ENCODE measurements at places on chromosomes 7 and 10. TPM values are rescaled to one million over a fixed set of nuclear protein-coding genes. Genes with fewer than 3 reads are reported as not detected.
A peak's percentile ranks its signal among the peaks of the same experiment; 100 is the strongest.

GRCh38 chr10:33376976-33377657, 42.6 kb upstream of the NRP1 start:
- DNase-seq, result no peak

DNA sequence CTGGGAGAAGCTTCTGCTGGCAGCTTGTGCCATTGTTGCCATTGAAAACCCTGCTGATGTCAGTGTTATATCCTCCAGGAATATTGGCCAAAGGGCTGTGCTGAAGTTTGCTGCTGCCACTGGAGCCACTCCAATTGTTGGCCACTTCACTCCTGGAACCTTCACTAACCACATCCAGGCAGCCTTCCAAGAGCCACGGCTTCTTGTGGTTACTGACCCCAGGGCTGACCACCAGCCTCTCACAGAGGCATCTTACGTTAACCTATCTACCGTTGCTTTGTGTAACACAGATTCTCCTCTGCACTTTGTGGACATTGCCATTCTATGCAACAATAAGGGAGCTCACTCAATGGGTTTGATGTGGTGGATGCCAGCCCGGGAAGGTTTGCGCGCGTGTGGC, 220.7 kb downstream of the ADK start:
- no peak for DNase-seq

DNA sequence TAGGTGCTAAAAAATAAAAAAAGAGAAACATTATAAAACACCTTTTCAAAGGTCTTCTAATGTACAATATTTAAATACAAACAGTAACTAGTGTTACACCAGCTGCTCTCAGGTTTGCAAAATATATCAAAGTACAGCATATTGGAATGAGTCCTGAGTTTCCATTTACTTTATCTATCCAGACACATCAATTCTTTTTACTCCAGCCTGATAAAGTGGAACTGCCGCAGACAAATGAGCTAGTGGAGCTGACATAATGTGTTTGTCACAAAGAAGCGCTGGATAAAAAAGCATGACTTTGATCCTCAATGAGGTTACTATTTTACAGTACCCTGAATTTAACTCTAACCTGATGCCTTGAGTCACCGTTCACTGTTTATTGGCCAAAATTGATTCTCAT, 1243.1 kb downstream of the GATA3 start:
- DNase-seq, result no peak

Gene PDIA4
- 134 TPM for polyA plus RNA-seq

Gene COPS6
- polyA plus RNA-seq, result 94.0 TPM

Gene PIK3AP1
- 5.7 TPM for polyA plus RNA-seq

DNA sequence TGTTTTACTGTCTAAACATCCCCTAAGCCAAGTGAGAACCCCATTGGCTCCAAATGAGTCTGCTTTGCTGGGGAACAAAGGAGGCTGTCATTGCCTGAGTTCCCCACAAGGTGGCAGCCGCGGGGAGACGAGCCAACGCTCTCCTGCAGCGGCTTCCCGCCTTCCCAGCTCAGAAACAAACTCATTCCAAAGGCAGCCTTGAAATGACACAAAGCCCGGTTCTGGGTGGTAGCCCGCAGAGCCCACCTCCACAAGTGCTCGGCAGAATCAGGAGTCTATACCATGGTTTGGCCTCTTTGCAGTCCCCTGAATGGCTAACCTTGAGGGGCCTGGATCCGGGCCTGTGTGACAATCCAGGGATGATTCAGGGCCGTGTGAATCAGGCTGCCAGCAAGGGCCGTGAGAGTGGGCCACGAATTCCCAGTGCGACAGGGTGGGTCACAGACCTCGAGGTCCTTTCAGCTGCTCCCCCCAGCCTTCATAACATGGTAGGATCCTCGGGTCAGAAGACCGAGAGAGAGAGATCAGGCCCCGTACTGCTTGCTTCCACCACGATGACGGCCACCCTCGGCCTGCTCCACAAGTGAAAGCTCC, 79.7 kb downstream of the DLG5 start:
- peak; percentile 65 for DNase-seq

DNA sequence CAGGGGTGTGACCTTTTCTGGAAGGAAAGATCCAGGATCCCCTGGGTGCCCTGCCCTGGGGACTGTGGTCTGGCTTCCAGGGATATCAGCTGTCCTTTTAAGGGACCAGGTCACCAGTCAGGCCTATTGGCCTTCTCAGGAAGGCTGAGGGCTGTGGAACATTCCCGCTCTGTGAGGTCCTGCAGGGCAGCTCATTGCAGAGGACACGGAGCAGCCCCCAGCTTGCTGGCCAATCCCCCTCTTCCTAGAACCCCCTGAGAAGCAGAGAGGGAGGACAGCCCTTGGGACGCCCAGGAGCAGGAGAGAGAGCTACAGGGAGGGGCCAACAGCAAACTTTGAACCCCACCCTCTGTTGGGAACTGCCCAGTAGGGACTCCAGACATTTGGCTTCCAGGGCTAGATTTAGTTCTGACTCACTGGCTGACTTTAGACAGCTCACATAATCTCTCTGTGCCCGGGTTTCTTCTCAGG, 67.9 kb upstream of the COL13A1 start:
- DNase-seq, result no peak

GRCh38 chr10:12513775-12514673, 164.7 kb downstream of the CAMK1D start:
- no peak for DNase-seq

- DNase-seq, result no peak
Measured at GRCh38 chr7:16810573-16810972, 5.8 kb upstream of the AGR2 start.

GRCh38 chr10:103605359-103606096, 112.0 kb downstream of the NEURL1 start:
- no peak for DNase-seq

- DNase-seq, result no peak
Measured at GRCh38 chr7:131335639-131336381, 8.1 kb downstream of the MKLN1 start.

GRCh38 chr7:159008417-159008816, 136.2 kb downstream of the VIPR2 start:
- DNase-seq, result no peak

Gene SPDYE16
- polyA plus RNA-seq, result 1.2 TPM

Gene TFR2
- 2.7 TPM for polyA plus RNA-seq

GRCh38 chr10:45379891-45380540, 6.0 kb downstream of the ALOX5 start:
- no peak for DNase-seq

Gene MACROH2A2
- polyA plus RNA-seq, result 52.0 TPM

DNA sequence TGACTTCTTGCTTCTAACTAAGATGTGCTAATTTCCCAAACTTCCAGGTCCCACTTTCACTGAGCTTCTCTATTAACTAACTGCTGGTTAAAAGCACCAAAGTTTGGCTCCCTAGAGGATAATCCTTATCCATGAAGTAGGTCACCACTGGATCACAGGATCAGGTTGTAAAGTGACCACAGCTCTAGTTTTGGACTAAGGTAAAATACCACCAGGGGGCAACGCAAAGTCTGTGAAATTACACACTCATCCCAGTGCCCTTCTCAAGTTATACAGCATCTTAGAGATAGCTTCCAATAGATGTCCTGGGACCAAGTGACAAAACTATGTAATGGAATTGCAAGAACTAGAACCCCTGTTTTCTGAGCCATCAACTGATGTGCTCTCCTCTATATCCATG, 116.4 kb upstream of the ASAH2 start:
- DNase-seq, result no peak

DNA sequence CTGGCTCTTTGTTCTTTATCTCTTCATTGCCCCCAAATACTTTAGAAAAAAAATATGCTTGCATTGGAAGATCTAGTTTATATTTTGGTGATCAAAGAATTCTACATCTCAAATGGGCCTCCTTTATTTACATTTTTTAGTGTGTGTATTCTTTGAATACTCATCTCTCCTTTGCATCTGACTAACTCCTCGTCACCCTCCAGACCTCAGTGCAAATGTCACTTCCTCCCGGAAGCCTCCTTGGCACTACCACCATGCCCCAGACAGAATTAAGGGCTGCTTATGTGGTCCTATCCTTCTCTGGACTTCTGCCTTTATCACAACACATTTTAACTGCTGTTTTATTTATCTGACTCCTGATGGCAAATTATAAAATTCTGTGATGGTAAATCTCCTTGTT, 52.0 kb upstream of the PPP1R3C start:
- DNase-seq, result no peak

Gene ACBD7
- 2.2 TPM for polyA plus RNA-seq

GRCh38 chr7:126715076-126715475, 537.7 kb downstream of the GRM8 start:
- DNase-seq, result no peak

DNA sequence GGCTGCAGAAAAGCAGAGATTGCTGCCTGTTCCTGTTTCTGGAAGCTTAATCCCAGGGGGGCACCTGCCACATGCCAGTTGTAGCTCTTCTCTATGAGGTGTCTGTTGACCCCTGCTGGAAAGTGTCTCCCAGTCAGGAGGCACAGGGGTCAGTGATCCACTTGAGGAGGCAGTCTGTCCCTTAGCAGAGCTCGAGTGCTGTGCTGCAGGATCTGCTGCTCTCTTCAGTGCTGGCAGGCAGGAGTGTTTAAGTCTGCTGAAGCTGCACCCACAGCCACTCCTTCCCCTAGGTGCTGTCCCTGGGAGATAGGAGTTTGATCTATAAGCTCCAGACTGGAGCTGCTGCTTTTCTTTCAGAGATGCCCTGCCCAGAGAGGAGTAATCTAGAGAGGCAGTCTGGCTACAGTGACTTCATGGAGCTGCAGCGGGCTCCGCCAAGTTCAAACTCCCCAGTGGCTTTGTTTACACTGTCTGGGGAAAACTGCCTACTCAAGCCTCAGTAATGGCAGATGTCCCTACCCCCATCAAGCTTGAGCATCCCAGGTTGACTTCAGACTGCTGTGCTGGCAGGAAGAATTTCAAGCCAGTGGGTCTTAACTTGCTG, 57.6 kb upstream of the CROT start:
- no peak for DNase-seq

Gene CRPPA
- polyA plus RNA-seq, result 1.8 TPM

DNA sequence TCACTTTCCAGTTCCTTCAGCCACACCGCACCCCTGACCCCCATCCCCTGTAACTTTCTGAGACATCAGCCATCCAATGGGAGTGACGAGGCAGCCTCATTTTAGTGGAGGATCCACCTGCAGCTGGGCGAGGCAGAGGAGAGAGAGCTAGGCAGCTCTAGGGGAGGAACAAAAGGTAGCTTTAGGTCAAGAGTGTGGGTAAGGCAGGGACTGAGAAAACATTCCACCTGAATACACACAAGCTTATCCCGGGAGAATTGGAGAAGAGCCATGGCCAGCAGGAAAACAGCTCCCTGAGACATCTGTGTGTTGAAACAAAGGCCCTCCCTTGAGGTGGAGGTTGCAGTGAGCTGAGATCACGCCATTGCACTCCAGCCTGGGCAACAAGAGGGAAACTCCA, 6.7 kb upstream of the KLRG2 start:
- no peak for DNase-seq

DNA sequence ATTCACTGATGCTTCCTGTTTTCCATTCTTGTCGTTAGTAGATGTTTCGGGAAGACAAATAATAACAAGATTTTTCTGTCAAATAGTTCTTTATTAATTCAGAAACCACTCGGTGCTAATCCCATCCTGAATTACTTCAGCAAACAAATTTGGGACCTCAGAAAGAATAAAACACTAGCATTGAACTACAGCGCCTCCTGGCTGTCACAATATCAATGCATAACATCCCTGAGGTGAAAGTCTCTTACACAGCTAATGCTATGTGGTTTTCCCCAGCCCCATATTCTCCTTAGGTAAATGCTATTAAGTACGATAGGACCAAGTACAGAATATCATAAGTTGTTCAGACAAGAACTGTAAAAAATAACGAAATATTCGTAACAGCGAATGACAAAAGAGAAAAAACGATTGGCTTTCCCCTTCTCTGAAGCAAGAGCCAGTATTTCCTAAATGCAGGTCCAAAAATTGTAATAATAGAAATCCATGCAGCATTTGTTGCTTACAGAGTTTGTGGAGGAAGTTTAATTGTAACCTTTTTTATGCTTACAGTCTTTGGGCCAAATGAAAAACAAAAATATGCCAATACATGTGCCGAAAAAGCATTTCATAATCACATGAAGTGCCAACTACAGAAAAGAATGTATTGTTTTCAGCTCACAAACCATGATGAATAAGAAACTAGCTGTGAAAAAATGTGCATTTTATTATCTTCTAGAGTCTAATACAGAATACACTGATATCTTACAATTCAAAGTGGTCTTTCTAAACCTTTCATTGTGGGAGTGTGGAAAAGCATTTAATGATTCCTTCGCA, 47.3 kb downstream of the MYPN start:
- peak; percentile 54 for DNase-seq

- peak; percentile 89 for DNase-seq
Measured at GRCh38 chr7:76294344-76295024, 8.0 kb upstream of the HSPB1 start.

GRCh38 chr7:51606601-51607154, 290.1 kb upstream of the COBL start:
- DNase-seq, result peak; percentile 92

Gene GPER1
- 1.1 TPM for polyA plus RNA-seq

GRCh38 chr7:44267178-44267577, 58.2 kb downstream of the CAMK2B start:
- no peak for DNase-seq

GRCh38 chr10:9965341-9965740, 1052.3 kb upstream of the CELF2 start:
- no peak for DNase-seq

Gene ZNF488
- polyA plus RNA-seq, result 2.2 TPM

DNA sequence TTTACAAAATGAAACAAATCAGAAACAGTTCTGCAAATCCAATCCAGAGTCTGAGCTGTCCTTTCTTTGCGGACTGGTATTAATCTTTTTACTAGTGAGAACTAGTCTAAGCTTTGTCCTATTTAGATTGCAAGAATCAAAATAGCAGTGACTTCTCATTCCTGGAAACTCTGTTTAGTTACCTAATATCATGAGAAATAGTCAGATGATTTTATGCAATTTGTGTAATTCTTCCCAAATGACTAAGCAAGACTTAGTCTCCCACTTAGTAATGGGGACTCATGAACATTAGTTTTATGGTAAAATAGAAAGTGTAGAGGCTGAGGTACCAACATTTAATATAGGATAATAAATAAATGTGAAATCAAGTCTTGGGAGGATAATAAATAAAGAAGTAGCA, 341.3 kb downstream of the DNAJB9 start:
- no peak for DNase-seq

Gene RAMP3
- polyA plus RNA-seq, result 5.1 TPM

DNA sequence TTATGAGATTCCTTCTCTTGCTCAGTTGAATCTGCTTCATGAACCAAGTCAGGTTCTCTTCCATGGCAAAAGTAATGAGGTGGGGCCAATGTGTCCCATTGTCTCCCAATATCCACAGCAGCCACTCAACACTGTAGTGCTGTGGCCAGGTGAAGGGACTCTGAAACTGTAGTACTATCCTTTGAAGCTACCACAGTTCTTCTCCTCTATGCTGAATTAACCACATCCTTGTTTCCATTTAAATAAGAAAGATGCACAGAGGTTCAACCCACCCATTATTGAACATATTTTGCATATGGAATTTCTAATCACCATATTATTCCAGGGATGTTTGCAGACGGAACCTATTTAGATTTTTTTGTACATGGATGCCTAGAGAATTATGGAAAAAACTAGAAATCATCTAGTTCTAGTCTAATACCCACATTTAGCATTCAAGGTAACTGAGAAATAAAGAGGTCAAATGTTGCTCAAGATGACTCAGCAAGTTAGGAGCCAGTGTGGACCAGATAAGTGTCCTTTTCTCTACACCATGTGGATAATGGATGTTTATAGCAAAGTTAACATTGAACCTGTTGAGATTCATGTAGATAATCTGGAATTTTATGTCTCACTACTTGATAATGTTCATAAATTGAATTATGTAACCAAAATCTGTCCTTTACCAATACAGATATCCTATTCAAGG, 64.5 kb downstream of the LRRTM3 start:
- no peak for DNase-seq
